ENCODE measurements at places on chromosomes 11 and 22. TPM values are rescaled to one million over a fixed set of nuclear protein-coding genes. Genes with fewer than 3 reads are reported as not detected.

- no peaks in the 10 kb centered on the region for H3K4me1 ChIP-seq
- H3K27ac ChIP-seq: no peak overlapping the region
- peaks cover 4% of the 10 kb centered on the region for H3K36me3 ChIP-seq
- DNase-seq: no peak
- H3K4me3 ChIP-seq: no peak overlapping the region
Observed at GRCh38 chr11:2208691-2209369, 37.2 kb upstream of the TH start.

DNA sequence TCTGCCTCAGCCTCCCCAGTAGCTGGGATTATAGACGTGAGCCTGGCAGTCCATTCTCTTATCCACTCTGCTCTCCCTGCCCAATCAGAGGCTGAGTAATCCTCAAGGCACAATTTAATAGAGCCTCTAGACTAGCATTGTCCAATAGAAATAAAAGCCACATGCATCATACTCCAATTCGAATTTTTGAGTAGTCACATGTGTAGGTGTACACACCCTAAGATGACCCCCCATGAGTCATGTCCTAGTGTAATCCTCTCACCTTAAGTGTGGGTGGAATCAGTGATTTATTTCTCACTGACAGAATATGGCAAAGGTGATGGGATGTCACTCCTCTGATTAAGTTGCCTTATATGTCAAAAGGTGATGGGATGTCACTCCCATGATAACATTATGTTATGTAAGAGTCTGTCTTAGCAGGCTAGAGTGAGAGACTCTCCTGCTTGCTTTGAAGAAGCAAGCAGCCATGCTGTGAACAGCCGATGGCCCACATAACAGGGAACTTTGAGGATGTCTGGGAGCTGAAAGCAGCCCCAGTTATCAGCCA is 61.3 kb downstream of the MN1 start:
- H3K4me1 ChIP-seq: no peaks in the 10 kb centered on the region
- no peak overlapping the region for H3K4me3 ChIP-seq
- H3K36me3 ChIP-seq: no peaks in the 10 kb centered on the region

GRCh38 chr11:11441516-11441915 is 88.5 kb upstream of the CSNK2A3 start:
- no peak overlapping the region for H3K4me3 ChIP-seq
- DNase-seq: no peak
- H3K36me3 ChIP-seq: no peaks in the 10 kb centered on the region
- H3K27me3 ChIP-seq: no peaks in the 10 kb centered on the region
- no peaks in the 10 kb centered on the region for H3K4me1 ChIP-seq
- H3K27ac ChIP-seq: no peak overlapping the region

- H3K4me3 ChIP-seq: no peak overlapping the region
- H3K4me1 ChIP-seq: no peaks in the 10 kb centered on the region
- no peaks in the 10 kb centered on the region for H3K36me3 ChIP-seq
- H3K27ac ChIP-seq: no peak overlapping the region
Observed at GRCh38 chr22:37990301-37990700, 5.9 kb upstream of the SOX10 start.

- H3K4me3 ChIP-seq: no peak overlapping the region
- H3K36me3 ChIP-seq: peaks cover 5% of the 10 kb centered on the region
- H3K27me3 ChIP-seq: no peaks in the 10 kb centered on the region
- H3K27ac ChIP-seq: no peak overlapping the region
- DNase-seq: no peak
Observed at GRCh38 chr22:43167001-43167589, 15.7 kb downstream of the TSPO start.

GRCh38 chr22:24370401-24370800 is 57.0 kb upstream of the ADORA2A start:
- peaks cover 30% of the 10 kb centered on the region for H3K36me3 ChIP-seq
- no peak overlapping the region for H3K27ac ChIP-seq
- no peak overlapping the region for H3K4me3 ChIP-seq

The LRRN4CL gene
- polyA plus RNA-seq: 5.5 TPM

GRCh38 chr22:44807915-44808690 is 55.7 kb downstream of the ARHGAP8 start:
- H3K36me3 ChIP-seq: no peaks in the 10 kb centered on the region
- DNase-seq: no peak
- H3K27ac ChIP-seq: no peak overlapping the region

The MYBPC3 gene
- 0.04 TPM for polyA plus RNA-seq

GRCh38 chr11:44568658-44569473 is 3.4 kb downstream of the CD82 start:
- peak; percentile 46 for DNase-seq
- peaks cover 52% of the 10 kb centered on the region for H3K36me3 ChIP-seq
- H3K4me3 ChIP-seq: no peak overlapping the region
- H3K27ac ChIP-seq: peak overlapping the region; percentile 7

The OR52N4 gene
- not detected for polyA plus RNA-seq

The SLC36A4 gene
- polyA plus RNA-seq: 4.9 TPM

GRCh38 chr11:118530683-118531596 is at the start of gene TMEM25:
Gene TMEM25, plus strand, starts transcription at chr11:118531192. Its CDS starts 610 bp downstream, at chr11:118531802.
- peaks cover 3% of the 10 kb centered on the region for H3K4me1 ChIP-seq
- peak within 1 kb of the TSS; percentile 50 for H3K4me3 ChIP-seq
- no peaks in the 10 kb centered on the region for H3K36me3 ChIP-seq
- DNase-seq: peak; percentile 90
- peak within 1 kb of the TSS; percentile 96 for H3K27ac ChIP-seq
- H3K27me3 ChIP-seq: no peaks in the 10 kb centered on the region

- H3K4me1 ChIP-seq: peaks cover 7% of the 10 kb centered on the region
- H3K27me3 ChIP-seq: no peaks in the 10 kb centered on the region
- peaks cover 3% of the 10 kb centered on the region for H3K36me3 ChIP-seq
- no peak overlapping the region for H3K27ac ChIP-seq
Observed at GRCh38 chr11:59180168-59180776, 8.3 kb downstream of the DTX4 start.

DNA sequence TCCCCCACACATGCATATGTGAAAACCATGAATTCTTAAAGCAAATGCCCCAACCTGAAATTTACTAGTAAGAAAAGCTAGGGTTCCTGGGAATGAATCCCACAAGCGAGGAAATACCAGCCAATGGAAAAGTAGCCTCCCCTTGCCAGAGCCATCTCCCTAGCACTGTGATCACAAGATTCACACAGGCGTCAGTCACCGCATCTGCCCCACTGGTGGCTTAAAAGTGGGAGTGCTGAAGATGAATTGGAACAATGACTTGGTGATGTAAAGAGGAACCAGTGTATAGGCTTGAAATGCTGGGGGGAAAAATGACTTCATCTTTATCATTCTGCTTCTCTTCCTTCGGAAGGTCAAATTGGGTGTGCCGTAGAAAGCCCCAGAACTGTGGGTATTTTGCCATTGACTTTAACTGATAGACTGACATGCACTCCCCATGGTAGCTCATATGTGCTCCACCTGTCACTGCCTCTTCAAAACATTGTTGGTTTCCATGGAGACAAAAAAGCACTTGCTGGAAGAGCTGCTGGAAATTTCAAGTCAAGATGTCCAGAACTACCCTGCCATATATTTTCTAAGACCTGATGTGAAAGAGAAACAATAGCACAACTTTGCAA is 19.2 kb upstream of the ASPHD2 start:
- H3K27ac ChIP-seq: no peak overlapping the region
- no peaks in the 10 kb centered on the region for H3K4me1 ChIP-seq
- no peak overlapping the region for H3K4me3 ChIP-seq
- no peaks in the 10 kb centered on the region for H3K27me3 ChIP-seq

- H3K27me3 ChIP-seq: no peaks in the 10 kb centered on the region
- peak overlapping the region; percentile 94 for H3K27ac ChIP-seq
- DNase-seq: no peak
Observed at GRCh38 chr11:102347462-102348370, 702 bp downstream of the BIRC2 start.

The SNX32 gene
- polyA plus RNA-seq: 1.6 TPM

DNA sequence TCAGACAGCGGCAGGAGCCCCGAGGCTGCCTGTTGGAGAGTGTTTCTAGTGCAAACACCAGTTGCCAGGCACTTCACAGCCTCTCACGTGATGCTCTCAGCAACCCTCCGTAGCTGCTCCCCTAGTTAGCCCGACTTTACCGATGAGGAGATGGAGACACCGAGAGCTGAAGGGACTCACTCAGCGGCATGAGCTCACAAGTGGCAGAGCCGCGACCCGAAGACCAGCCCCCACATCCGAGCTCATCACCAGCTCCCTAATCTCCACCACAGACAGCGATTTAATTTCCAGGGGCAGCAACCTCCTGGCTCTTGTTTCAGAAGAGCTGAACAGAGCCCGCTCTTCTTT is 28.7 kb upstream of the RTL6 start:
- no peak overlapping the region for H3K4me3 ChIP-seq
- H3K27ac ChIP-seq: no peak overlapping the region
- DNase-seq: no peak
- H3K36me3 ChIP-seq: no peaks in the 10 kb centered on the region
- no peaks in the 10 kb centered on the region for H3K4me1 ChIP-seq

GRCh38 chr22:41260871-41261270 is 20.1 kb upstream of the CHADL start:
- H3K4me3 ChIP-seq: no peak overlapping the region
- DNase-seq: no peak
- no peaks in the 10 kb centered on the region for H3K4me1 ChIP-seq
- no peak overlapping the region for H3K27ac ChIP-seq

The MS4A10 gene
- polyA plus RNA-seq: 0.61 TPM

DNA sequence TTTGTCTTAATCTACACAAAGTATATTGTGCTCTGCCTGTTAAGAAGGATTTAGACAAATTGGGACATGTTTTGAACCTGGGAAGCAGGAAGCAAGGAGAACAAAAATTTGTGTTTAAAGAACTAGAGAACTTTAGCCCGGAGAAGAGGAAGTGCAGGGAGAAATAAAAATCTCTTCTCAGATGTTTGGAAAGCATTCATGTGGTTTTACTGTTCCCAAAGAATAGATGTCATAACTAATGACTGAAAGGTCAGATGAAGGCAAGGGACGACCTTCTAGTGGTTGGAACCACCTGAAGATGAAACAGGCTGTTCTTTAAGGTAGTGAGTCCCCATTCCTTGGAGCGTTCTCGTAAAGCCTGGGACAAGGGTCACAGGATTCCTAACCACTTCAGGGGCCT is 38.3 kb downstream of the IRAG1 start:
- peaks cover 15% of the 10 kb centered on the region for H3K4me1 ChIP-seq
- no peak for DNase-seq
- no peak overlapping the region for H3K4me3 ChIP-seq
- no peaks in the 10 kb centered on the region for H3K27me3 ChIP-seq
- peaks cover 4% of the 10 kb centered on the region for H3K36me3 ChIP-seq

GRCh38 chr11:83511646-83512045 is 225.5 kb upstream of the CCDC90B start:
- no peak overlapping the region for H3K4me3 ChIP-seq
- no peaks in the 10 kb centered on the region for H3K36me3 ChIP-seq
- H3K4me1 ChIP-seq: no peaks in the 10 kb centered on the region

The NEFH gene
- polyA plus RNA-seq: not detected

- H3K4me1 ChIP-seq: no peaks in the 10 kb centered on the region
- no peak for DNase-seq
- H3K36me3 ChIP-seq: no peaks in the 10 kb centered on the region
- H3K27me3 ChIP-seq: no peaks in the 10 kb centered on the region
Observed at GRCh38 chr22:32940736-32941135, 117.4 kb downstream of the SYN3 start.

The CASP1 gene
- 69.3 TPM for polyA plus RNA-seq

- DNase-seq: no peak
- H3K27me3 ChIP-seq: no peaks in the 10 kb centered on the region
- H3K4me1 ChIP-seq: no peaks in the 10 kb centered on the region
- H3K27ac ChIP-seq: no peak overlapping the region
- no peak overlapping the region for H3K4me3 ChIP-seq
Observed at GRCh38 chr11:14089690-14090462, 127.4 kb downstream of the SPON1 start.

The CDHR5 gene
- 112 TPM for polyA plus RNA-seq

The OR56A5 gene
- polyA plus RNA-seq: not detected

- H3K27ac ChIP-seq: no peak overlapping the region
- no peaks in the 10 kb centered on the region for H3K36me3 ChIP-seq
- H3K4me1 ChIP-seq: no peaks in the 10 kb centered on the region
Observed at GRCh38 chr11:64517992-64518391, 73.0 kb upstream of the SLC22A12 start.

GRCh38 chr11:6653656-6654055 is 2.0 kb downstream of the DCHS1 start:
- peaks cover 55% of the 10 kb centered on the region for H3K27me3 ChIP-seq
- H3K36me3 ChIP-seq: no peaks in the 10 kb centered on the region
- no peak overlapping the region for H3K4me3 ChIP-seq
- H3K27ac ChIP-seq: no peak overlapping the region
- H3K4me1 ChIP-seq: no peaks in the 10 kb centered on the region

The USH1C gene
- polyA plus RNA-seq: 86.2 TPM

The CASTOR1 gene
- polyA plus RNA-seq: 7.0 TPM

The SLC17A6 gene
- not detected for polyA plus RNA-seq

The MYRF gene
- polyA plus RNA-seq: 21.7 TPM

- H3K36me3 ChIP-seq: no peaks in the 10 kb centered on the region
- no peak overlapping the region for H3K27ac ChIP-seq
- H3K27me3 ChIP-seq: no peaks in the 10 kb centered on the region
- no peaks in the 10 kb centered on the region for H3K4me1 ChIP-seq
- H3K4me3 ChIP-seq: no peak overlapping the region
Observed at GRCh38 chr11:1087961-1088926, 13.6 kb downstream of the MUC2 start.

The SMC1B gene
- polyA plus RNA-seq: not detected

- H3K27me3 ChIP-seq: no peaks in the 10 kb centered on the region
- no peaks in the 10 kb centered on the region for H3K4me1 ChIP-seq
- DNase-seq: no peak
- no peak overlapping the region for H3K27ac ChIP-seq
Observed at GRCh38 chr22:30344447-30345200, 12.1 kb downstream of the SF3A1 start.

GRCh38 chr11:88704485-88704884 is 361.3 kb downstream of the GRM5 start:
- no peak overlapping the region for H3K27ac ChIP-seq
- H3K4me3 ChIP-seq: no peak overlapping the region
- no peaks in the 10 kb centered on the region for H3K4me1 ChIP-seq
- no peaks in the 10 kb centered on the region for H3K36me3 ChIP-seq
- DNase-seq: peak; percentile 32

DNA sequence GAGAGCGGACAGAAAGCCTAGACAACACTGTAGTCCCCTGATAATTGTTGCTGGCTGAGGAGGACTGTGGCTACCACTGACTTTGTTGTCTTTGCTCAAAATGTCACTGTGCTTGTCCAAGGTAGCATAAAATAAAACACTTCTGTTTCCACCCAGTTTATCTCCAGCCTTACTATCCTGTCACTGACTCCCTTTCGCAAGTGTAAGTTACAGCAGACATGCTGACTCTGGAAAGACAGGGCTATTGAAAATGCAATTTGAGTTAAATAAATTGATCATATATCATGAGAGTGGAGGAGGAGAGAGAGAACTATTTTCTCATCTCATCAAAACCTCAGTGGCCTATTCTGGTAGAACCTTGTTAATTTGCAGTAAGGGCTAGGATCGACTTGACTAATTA is 138.0 kb upstream of the KIRREL3 start:
- H3K4me1 ChIP-seq: no peaks in the 10 kb centered on the region
- no peak overlapping the region for H3K4me3 ChIP-seq
- no peak for DNase-seq
- H3K27ac ChIP-seq: no peak overlapping the region

DNA sequence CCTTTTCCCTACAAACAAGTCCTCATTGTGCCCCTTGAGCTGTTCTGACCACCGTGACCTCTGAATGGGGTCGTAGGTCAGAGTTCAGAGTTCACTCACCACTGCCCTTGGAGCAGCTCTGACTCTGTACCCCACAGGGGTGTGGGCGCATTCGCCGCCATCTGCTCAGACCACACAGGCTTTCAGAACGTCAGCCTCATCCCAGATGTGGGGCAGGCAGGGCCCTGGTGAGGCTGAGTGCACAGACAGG is 14.8 kb upstream of the MUC5B start:
- H3K4me1 ChIP-seq: no peaks in the 10 kb centered on the region
- H3K27ac ChIP-seq: no peak overlapping the region
- no peaks in the 10 kb centered on the region for H3K27me3 ChIP-seq
- H3K4me3 ChIP-seq: no peak overlapping the region
